CD4-positive, alpha-beta T cell (primary cell): ENCODE measurements at places on chromosomes 1 and 21. TPM values are rescaled to one million over a fixed set of nuclear protein-coding genes. Genes with fewer than 3 reads are reported as not detected.

DNA sequence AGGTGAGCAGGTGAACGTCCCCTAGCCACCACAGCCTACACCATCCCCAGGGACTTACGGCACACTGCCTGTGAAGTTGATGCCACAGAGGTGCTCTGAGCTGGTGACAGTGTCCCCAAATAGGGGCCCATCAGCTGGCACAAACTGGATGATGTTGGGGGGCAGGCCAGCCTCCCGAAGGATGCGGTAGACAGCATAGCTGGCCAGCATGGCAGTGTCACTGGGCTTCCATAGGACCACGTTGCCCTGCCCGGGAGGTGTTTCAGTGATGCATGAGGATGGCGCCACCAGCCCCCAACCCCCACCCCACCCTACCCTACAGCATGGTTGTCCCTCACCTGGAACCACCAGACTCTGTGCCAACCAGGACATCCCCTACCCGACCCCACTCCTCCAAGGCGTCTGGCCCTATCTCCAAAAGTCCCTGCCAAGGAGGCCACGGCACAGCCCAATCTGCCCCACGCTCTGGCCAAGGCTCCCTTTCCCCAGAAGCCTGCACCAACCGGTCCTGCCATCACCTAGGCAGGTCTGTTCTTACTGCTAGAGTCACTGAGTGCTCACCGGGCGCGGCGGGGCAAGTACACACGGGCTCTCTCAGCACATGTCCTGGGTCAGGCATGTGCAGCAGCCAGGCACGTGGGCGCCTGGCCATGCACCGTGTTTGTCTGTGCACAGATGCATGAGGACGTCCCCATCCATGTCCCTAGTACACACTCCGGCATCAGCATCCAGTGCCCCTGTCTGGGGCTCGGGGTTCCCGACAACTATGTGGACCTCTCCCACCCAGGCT is 20.5 kb downstream of the ALDH4A1 start:
- no peaks in the 10 kb centered on the region for H3K36me3 ChIP-seq
- H3K27ac ChIP-seq, result no peak overlapping the region
- H3K27me3 ChIP-seq, result no peaks in the 10 kb centered on the region
- no peaks in the 10 kb centered on the region for H3K4me1 ChIP-seq

Gene CD52
- total RNA-seq, result 582 TPM

GRCh38 chr1:112247036-112247597 is 148.9 kb upstream of the CTTNBP2NL start:
- H3K4me1 ChIP-seq, result no peaks in the 10 kb centered on the region
- H3K27ac ChIP-seq, result no peak overlapping the region
- H3K4me3 ChIP-seq, result no peak overlapping the region
- DNase-seq, result no peak
- H3K27me3 ChIP-seq, result no peaks in the 10 kb centered on the region
- no peaks in the 10 kb centered on the region for H3K36me3 ChIP-seq

- peaks cover 13% of the 10 kb centered on the region for H3K4me1 ChIP-seq
- peaks cover 24% of the 10 kb centered on the region for H3K36me3 ChIP-seq
- no peak for DNase-seq
- H3K27ac ChIP-seq, result no peak overlapping the region
These were observed 43.5 kb downstream of the SNX27 start for GRCh38 chr1:151655371-151655770.

DNA sequence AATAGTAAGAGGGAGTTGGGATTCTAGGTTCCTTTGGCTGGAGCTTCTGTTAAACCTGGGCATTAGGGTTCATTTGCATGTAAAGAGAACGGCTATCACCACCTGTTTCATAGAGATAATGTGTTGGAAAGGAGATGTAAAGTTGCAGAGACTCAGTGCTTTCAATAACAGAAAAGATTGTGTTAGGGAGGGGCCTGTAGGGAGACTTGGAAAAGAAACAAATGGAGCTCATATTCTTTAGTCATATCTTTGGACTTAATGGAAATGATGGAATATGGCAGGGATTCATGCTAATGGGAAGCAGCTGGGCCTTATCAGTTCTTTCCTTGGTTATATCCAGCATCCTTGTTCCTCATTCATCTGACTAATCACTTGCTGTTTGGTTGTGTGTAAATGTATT is 144.9 kb downstream of the CD247 start:
- H3K36me3 ChIP-seq, result peaks cover 20% of the 10 kb centered on the region
- H3K27me3 ChIP-seq, result no peaks in the 10 kb centered on the region
- no peaks in the 10 kb centered on the region for H3K4me1 ChIP-seq
- H3K27ac ChIP-seq, result no peak overlapping the region
- H3K4me3 ChIP-seq, result no peak overlapping the region
